ENCODE measurements at places on chromosomes 5 and 9.

DNA sequence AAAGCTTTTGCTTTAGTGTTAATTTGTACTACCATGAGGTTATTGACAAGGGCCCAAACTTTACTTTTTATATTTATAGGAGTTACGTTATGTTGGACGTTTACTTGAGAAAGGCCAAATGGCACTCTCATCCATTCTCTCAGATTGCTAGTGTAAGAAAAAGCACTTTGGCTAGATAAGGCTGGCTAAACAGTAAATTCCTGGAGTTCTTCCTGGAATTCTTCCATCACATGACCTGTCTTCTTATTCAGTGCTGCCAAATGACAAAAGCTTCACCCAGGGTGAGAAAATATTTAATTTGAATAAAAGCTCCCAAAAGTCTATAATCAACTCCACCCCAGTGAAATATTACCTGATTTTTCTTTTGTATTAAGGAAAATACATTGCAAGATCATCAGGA lies 1568.9 kb upstream of the ACO1 start:
- DNase-seq: no peak

- DNase-seq: no peak
These were observed 17.9 kb upstream of the DAPK1 start for GRCh38 chr9:87479801-87480201.

- no peak for DNase-seq
These were observed 5.1 kb downstream of the SLC25A48 start for GRCh38 chr5:135839566-135839965.

DNA sequence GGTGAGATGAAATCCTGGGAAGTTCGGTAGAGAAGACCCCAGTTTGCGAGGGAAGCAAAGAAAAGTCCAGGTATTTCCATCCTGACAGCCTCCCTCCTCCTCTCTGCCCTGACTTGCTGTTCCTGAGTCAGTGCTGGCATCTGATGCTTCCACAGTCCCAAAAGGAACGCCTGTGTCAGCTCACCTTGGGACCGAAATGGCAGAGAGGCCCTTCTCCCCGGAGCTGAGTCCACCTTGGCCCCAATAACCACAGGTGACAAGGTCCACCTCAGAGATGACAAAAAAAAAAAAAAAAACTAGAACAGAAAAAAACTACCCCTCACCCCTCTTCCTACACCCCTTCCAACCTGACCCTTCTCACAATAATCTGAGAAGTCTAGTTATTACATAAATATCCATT lies 31.6 kb downstream of the SLC6A7 start:
- no peak for DNase-seq

- no peak for DNase-seq
These were observed 57.7 kb upstream of the FRRS1L start for GRCh38 chr9:109224751-109225150.

GRCh38 chr5:65682148-65682547 lies 39.8 kb downstream of the SGTB start:
- DNase-seq: no peak

- no peak for DNase-seq
These were observed 22.0 kb downstream of the HSD17B3 start for GRCh38 chr9:96279932-96280331.

GRCh38 chr5:107979291-107979690 lies 308.6 kb upstream of the EFNA5 start:
- DNase-seq: no peak

DNA sequence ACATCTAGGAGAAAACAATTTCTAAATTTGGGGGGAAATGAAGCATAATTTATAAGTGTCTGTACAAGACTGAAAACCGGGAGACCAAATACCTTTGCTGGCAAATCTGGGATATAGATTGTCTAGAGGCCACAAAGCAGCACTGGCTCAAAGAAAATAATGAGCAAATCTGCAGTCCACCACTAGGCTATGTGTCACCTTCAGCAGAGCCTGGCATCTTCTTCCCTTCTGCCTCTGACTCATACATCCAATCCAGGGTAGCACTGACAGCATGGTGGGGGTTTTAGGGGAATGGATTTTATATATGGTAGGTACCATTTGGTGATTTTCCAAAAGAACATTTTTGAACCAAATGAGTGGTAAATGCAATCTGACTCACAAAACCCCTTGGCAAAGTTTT lies 12.8 kb downstream of the FAM81B start:
- no peak for DNase-seq

- no peak for DNase-seq
These were observed 161.9 kb downstream of the CCDC171 start for GRCh38 chr9:15714746-15715145.

DNA sequence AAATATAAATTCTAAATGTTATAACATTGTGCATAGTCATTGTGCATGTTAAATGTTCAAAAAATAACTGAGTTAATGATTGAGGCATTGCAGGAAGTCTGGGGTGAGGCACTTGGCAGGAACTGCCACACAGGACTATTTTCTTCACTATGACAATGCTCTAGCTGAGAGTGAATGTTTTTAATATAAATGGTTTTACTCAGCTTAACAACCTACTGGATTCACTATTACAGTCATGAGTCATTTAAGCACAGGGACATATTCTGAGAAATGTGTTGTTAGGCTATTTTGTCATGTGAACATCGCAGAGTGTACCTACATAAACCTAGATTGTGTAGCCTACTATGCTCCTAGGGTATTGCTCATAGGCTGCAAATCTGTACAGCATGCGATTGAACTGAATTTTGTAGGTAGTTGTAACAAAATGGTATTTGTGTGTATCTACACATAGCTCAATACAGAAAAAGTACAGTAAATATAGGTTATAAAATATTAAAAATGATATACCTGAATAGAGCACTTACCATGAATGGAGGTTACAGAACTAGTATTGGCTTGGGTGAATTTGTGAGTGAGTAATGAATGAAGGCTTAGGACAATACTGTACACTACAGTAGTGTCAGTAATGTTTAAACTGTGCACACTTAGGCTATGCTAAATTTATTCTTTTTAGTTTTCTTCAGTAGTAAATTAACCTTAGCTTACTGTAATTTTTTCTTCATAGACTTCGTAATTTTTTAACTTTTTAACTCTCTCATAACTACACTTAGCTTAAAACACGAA lies 346.1 kb upstream of the PTGER4 start:
- DNase-seq: no peak

- no peak for DNase-seq
These were observed 615.7 kb downstream of the GABRG2 start for GRCh38 chr5:162683284-162683683.

- DNase-seq: no peak
These were observed 102.3 kb upstream of the CCDC112 start for GRCh38 chr5:115398719-115399118.

DNA sequence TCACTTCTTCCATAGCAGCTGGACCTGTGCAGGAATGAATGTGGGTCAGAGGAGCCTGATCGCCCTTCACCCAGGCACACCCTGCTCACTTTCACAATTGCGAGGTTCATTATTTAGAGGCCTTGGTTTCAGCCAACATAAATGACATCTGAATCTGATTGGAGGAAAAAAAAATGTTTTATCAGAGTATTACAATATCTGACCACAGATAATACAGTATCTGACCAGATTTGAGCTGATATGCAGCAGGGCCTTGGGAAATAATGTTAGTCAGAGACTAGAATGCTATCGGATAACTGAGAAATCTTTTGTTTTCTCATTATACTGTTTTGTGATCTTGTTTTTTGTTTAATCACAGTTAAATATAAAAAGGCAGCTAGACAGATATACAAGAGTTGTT lies 7.7 kb downstream of the ICE1 start:
- DNase-seq: no peak

- no peak for DNase-seq
These were observed 698.8 kb downstream of the CDH9 start for GRCh38 chr5:26339576-26339975.

GRCh38 chr9:88775559-88775958 lies 215.7 kb upstream of the S1PR3 start:
- no peak for DNase-seq

- no peak for DNase-seq
These were observed 50.5 kb upstream of the EPB41L4B start for GRCh38 chr9:109371374-109371773.

- DNase-seq: no peak
These were observed 248.5 kb upstream of the DAP start for GRCh38 chr5:11009576-11009975.

DNA sequence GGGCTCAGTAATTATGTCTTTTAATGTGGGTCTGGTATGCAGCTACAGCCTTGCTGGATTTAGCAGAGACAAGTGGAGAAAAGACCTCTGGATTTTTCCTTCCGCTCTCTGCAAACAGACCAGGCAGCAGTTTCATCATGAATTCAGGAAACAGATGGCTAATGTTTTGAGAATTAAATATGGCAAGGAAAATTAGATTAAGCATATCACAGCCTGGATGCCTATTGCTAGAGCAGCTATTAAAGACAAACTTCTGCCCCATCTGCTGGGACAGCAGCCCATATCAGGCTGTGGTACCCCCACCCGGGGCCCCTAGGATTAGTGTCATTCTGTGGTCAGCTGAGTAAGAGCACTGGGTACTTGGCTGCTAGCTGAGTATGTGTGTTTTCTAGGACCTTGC lies 6.2 kb downstream of the SKP2 start:
- no peak for DNase-seq

- no peak for DNase-seq
These were observed 52.7 kb downstream of the PRR16 start for GRCh38 chr5:120516805-120517204.

DNA sequence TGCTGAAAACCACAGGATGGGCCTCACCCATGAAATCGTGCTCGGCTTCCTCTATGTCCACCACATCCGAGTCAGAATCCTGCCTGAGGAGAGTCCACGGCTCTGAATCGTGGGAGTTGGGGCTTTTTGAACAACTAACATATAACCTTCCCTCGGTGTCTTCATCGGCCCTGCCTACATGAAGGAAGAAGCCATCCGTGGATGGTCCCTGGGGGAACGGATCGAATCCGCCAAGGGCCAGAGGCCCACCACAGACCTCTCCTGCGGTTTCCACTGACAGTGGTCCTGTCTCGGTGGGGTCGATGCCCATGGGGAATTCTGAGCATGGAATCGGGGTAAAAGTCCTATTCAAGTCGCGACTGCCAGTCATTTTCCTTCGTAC lies 85.0 kb downstream of the CAMSAP1 start:
- no peak for DNase-seq

Data from effector CD8-positive, alpha-beta T cell (primary cell).